Fibroblast of villous mesenchyme (primary cell): ENCODE measurements at places on chromosomes 12 and 14. TPM values are rescaled to one million over a fixed set of nuclear protein-coding genes. Genes with fewer than 3 reads are reported as not detected.

Gene GABARAPL1
- total RNA-seq = 61.2 and 131 TPM in 2 replicates

Gene SLC25A21
- 0.97 and 1.3 TPM in 2 replicates for total RNA-seq

Gene LIMA1
- total RNA-seq = 188 and 377 TPM in 2 replicates

Gene RCOR1
- total RNA-seq = 12.6 and 23.7 TPM in 2 replicates

DNA sequence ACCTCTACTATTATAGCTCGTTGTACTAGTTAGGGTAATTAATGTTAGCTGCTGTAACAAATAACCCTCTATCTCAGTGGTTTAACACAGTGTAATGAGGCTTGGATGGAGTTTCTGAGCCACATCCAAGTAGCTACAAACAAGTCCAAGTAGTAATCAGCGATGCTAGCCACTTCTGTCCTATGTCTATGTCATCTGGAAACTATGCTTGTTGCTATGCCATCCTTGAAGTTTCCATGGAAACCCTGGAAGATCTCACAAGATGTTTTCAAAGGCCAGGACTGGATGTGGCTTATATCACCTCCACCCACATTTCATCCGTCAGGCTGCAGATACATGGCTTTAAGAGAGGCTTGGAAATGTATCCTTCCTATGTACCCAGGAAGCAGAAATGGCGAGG lies 422.1 kb downstream of the AACS start:
- no peak for DNase-seq

DNA sequence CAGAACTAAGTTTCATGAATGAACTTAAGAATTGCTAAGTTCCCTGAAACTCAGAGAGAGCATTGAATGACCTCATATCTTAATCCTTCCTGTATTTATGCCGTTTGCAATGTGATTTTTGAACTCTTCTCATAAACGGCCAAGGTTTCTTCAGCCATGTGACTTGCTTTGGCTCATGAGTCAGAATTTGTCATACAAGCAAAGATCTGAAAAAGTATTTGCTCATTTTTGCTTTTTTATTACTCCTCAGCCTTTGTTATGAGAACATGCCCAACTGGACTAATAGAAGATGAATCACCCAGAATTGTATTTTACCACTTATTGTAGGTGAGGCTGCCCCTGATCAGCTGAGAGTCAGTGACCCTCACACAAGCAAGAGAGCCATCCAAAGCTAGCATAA lies 693.8 kb downstream of the BCL11B start:
- no peak for DNase-seq

DNA sequence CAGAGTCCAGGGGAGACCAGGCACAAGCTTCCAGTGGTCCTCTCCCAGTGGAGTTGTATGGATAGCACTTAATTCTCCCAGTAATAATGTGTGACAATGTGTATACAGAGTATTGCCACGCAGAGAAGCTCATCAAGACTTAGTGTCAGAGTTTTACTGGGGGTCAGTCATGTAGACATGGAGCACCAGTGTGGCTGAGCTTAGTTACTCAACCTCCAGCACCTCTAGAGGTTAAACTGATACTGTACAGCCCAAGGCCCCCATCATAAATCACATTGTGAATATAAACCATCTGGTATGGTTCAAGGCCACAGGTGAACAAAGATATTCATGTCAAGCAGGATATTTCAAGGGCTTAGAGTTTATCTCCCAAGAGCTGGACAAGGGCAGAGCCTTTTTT lies 378.1 kb upstream of the TMPO start:
- no peak for DNase-seq

DNA sequence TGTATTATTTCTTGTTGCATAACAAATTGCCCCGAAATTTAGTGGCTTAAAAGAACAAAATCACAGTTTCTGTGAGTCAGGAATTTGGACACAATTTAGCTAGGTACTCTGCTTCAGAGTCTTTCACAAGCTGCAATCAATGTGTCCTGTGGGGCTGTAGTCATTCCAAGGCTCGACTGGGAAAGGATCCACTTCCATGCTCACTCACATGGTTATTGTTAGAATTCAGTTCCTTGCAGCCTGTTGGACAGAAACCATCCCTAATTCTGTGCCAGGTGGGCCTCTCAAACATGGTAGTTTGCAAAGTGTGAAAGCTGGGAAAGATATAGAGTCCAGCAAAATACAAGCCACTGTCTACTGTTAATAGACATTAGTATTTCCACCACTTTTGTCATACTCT lies 59.7 kb upstream of the ARID2 start:
- no peak for DNase-seq

GRCh38 chr12:32502693-32503502 lies 103.5 kb downstream of the FGD4 start:
- peak; percentile 83 for DNase-seq

- peak; percentile 57 for DNase-seq
These were observed 33.5 kb downstream of the MED13L start for GRCh38 chr12:116244001-116244400.

DNA sequence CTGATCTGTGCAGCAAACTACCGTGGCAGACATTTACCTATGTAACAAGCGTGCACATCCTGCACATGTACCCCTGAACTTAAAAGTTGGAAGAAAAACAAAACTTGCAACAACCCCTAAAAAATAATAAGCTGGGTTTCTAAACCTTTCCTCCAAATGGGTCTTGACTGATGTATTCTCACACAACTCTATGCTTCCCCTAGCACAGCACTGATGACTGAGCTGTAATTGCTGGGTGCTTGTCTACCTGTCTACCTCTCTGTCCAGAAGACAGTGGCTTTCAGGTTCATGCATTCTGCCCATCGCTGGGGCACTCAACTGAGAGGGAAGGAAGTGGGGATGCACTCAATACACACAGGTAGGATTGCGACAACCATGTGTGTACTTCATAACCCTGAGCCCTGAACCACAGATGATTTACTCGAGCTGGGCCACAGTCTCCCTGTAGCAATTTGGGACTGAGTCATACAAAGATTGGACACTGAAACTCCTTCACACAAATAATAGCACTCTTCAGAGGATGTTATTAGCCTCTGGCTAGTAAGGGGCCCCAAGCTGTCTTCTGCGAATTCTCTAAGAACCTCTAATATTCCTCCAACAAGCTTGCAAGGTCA lies 44.8 kb upstream of the TMPO start:
- DNase-seq = no peak

DNA sequence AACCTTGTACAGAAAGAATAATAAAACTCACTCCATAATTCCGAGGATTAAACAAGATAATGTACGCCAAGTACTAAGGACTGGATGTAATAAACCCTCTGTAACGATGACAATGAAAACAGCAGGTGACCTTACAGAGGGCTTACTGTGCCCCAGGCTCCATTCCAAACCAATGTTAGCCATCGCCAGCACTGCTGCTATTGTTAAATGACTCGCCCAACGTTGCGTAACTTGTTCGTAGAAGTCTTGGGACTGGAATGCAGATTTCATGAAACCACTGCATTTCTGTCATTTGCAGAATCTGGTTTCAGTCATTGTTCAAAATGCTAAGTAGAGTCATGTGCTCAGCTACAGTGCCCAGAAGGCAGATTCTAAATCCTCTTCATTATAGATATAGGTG lies 728 bp upstream of the STON2 start:
- peak; percentile 89 for DNase-seq

GRCh38 chr12:1466481-1467154 lies 127.8 kb downstream of the FBXL14 start:
- DNase-seq = no peak

GRCh38 chr14:30125322-30125979 lies 197.8 kb upstream of the PRKD1 start:
- no peak for DNase-seq

- DNase-seq = no peak
These were observed 171.7 kb upstream of the LHX5 start for GRCh38 chr12:113643177-113643974.

- no peak for DNase-seq
These were observed 298.1 kb upstream of the FOXG1 start for GRCh38 chr14:28468191-28469151.

- no peak for DNase-seq
These were observed 37.7 kb downstream of the RIN3 start for GRCh38 chr14:92551044-92551841.

GRCh38 chr12:92130999-92131398 lies 14.6 kb downstream of the BTG1 start:
- no peak for DNase-seq

GRCh38 chr14:65696801-65697200 lies 284.3 kb downstream of the FUT8 start:
- no peak for DNase-seq
